DMS 273 treated with DMSO at 0.1 percent for 48 hours (cell line): ENCODE measurements at places on chromosomes 1 and 21.

- DNase-seq: no peak
These were observed 83.9 kb downstream of the CRB1 start for GRCh38 chr1:197351821-197352440.

GRCh38 chr1:17923666-17924065 is 168.5 kb downstream of the ACTL8 start:
- no peak for DNase-seq

- no peak for DNase-seq
These were observed 3.7 kb downstream of the TRIM46 start for GRCh38 chr1:155177192-155177917.

DNA sequence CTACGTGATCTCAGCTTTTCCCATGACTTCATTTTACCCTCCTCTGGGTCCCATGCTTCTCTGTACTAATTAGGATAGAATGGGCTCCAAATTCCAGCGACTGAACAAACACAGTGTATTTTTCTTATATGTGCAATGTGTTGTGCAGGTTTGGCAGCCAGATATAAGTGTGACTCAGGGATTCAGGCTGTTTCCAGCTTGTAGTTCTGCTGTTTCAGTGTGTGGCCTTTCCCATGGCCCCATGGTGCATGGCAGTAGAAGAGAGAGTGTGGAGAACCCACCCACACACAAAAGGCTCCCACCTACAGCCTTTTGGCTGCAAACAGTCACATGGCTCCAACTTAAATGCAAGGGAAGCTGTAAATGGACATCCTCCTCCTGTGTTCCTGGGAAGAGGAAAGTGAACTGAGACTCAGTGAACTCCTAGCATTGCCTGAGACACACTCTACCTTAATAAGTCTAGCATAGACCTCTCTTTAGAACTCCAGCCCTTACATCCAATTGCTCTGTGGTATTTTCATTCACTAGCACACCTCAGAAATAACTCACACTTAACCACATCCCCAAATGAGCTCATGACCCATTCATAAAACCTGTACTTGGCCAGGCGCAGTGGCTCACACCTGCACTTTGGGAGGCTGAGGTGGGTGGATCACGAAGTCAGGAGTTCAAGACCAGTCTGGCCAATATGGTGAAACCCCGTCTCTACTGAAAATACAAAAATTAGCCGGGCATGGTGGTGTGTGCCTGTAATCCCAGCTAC is 58.7 kb downstream of the KIAA0040 start:
- no peak for DNase-seq

DNA sequence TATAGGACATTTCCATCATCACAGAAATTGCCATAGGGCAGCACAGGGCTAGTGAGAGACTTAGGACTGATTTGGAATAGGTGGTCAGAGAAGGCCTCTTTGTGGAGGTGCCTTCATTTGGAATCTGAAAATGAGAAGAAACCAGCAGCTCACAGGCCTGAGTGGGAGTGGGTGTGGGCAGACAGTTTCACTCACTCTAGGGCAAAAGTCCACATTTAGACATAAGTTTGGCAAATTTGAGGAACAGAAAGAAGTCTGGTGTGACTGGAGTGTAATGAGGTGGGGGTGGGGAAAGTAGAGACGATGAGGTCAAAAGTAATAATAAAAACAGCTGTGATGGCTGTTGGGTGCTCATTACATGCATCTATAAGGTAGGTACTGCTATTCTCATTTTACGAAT is 22.4 kb upstream of the BCAR3 start:
- DNase-seq: no peak

DNA sequence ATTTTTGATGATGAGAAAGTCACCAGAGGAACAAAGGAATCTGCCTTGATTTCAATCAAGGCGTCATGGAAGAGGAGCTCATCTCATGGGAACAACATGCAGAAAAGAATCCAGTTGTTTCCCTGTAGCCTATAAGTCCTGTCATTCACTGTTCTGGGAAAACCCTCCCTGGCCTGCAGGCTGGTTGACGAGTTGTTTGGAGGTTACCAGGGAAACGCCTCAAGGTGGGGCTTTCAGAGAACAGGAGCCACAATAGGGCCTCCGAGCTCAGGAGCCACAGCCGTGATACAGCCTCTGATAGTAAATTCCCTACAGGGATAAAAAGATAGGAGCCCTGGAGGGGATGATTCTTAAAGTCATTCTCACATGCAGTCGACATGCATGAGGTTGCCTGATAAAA is 135.2 kb downstream of the PSMG1 start:
- DNase-seq: no peak

DNA sequence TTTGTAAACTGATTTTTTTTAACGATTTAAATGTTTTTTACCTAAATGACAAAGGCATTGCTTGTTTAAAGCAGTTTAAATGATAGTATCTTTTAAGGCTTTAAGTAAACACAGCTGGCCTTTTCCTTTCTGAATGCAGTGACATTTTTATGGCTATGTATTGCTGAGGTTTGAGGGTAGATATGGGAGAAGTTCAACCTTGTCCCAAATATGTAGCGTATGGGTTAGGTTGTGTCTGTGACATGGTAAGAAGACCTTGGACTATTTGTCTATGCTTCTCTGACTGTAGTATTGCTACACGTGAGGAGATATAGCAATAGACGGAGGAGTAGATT is 32.5 kb downstream of the PKNOX1 start:
- DNase-seq: no peak
